ENCODE measurements at places on chromosomes 3 and 15.

DNA sequence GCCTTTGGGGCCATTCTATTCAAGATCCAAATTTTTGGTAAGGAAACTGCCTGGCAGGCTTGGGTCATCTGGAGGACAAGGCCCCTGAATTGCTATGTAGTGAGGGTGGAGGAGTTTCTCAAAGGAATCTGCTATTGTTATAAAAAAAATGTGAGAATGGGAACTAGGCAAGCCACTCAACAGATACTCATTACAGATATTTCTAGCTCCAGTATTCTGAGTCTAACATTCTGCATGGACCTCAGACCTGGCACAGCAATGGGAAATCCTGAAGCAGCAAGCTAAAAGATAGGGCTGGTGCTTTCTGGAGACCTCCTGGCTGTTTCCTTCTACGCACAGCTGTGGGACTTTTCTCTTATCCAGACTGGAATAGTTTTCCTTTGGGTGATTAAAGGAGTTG is 430.7 kb upstream of the RBMS3 start:
- DNase-seq, result peak; percentile 89

- DNase-seq, result no peak
Observed at GRCh38 chr3:125317761-125318160, 57.4 kb downstream of the ZNF148 start.

DNA sequence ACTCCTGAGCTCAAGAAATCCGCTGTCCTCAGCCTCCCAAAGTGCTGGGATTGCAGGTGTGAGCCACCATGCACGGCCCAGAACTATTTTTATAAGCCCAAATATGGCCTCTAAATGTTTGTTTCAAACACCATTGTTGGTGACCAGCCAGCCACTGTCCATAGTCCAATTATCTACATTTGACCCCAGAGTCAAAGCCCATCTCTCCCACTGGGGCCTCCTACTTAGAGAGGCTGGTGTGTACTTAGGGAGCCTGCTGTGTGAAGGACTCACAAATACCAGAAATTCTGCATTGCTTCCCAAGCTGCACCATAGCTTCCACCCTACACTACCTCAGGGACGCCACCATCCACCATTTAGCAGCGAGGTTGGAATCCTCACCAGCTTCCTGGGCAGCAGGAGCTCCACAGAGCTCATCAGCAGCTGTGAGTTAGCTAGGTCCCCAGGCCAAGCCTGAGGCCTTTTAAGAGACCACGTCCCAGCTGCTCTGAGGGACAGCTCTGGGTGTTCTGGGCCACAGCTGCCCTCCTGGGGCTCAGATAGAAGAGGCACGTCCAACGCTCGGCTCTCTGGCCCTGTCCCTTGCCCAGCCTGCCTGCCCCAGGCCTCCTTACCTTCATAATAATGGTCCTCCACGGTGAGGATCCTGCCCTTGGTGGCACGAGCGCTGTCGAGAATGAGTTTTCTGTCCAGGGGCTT is 29.5 kb downstream of the TKT start:
- no peak for DNase-seq

DNA sequence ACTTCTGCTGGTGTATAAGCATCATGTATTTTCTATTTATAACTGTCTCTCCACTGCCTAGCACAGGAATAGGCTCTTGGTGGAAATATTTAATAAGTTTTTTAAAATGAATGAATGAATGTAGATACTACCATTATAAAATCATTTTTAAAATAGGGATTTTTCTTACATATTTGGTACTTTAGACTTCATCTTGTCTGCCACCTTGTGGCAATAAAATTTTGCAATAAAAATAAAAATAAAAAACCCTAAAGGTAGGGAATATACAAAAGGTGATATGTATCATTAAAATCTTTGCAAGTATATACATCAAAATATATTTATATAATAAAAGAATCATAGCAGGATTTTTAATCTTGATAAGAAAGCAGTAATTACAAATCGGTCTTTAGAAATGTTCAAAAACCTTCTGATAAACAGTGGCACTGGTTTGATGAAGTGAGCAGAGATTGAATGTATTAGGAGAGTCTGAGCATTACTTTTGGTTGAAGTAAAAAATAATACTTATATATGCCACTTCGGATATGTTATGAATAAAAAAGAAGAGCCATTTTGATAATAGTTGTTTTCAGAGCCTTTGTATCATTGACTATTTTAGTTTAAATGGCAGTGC is 95.2 kb downstream of the SPATA16 start:
- no peak for DNase-seq

DNA sequence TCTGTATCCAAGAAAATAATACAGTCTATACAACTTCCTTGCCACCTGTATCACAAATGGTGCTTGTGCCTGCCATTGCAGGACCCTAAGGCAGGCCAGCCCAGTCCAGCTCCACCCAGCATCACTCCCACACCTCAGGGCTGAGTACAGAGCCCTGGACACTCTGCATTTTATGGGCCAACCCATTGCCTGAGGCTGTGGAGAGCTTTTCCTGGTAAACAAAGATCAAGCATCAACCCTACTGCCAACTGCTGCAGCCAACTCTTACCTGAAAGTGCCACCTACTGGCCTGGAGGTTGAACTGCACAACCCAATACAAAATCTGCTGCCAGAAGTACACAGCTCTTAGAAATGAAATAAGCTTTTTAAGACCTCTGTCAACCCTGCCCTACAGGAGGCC is 1082.2 kb downstream of the NAALADL2 start:
- DNase-seq, result no peak

GRCh38 chr15:57356636-57357035 is 19.7 kb upstream of the CGNL1 start:
- peak; percentile 42 for DNase-seq

- DNase-seq, result no peak
Observed at GRCh38 chr3:151135541-151136337, 50.3 kb downstream of the MED12L start.

- no peak for DNase-seq
Observed at GRCh38 chr3:194987571-194988494, 283.1 kb downstream of the XXYLT1 start.

DNA sequence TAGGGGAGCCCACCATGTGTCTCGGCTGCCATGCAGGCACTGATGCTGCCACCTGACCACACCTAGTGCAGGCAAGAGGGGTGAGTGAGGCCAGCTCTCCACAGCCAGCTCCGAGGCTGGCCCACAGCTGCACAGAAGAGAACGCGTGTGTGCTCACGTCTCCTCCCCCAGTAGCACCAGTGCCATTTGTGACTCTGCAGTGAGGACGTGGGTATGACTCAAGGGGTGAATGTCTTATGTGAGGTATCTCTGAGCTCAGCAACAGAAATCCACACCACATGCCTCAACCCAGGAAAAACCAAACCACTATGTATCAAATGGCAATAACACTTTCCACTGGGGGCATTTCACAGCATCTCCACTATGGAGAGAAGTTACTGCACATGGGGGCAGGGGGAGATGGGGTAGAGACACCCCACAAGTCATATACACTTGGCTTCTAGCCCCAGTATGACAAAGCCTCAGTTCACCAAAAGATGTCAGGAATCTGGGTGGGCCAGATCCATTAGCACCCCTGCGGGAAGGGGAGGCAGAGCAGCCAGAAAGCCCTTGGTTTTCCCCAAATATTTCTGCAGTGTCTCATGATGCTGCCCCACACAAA is 87.6 kb downstream of the LRIG1 start:
- DNase-seq, result no peak

DNA sequence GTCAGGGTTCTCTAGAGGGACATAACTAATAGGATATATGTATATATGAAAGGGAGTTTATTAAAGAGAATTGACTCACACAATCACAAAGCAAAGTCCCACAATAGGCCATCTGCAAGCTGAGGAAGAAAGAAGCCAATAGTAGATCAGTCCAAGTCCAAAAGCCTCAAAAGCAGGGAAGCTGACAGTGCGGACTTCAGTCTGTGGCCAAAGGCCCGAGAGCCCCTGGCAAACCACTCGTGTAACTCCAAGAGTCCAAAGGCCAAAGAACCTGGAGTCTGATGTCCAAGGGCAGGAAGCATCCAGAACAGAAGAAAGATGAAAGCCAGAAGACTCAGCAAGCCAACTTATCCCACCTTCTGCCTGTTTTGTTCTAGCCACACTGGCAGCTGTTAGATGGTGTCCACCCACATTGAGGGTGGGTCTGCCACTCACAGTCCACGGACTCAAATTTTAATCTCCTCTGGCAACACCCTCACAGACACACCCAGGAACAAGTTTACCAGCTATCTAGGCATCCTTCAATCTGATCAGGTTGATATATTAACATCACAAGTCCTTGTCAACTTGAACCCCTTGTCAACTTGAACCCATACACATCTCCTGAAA is 54.2 kb upstream of the ACAD9 start:
- DNase-seq, result no peak

DNA sequence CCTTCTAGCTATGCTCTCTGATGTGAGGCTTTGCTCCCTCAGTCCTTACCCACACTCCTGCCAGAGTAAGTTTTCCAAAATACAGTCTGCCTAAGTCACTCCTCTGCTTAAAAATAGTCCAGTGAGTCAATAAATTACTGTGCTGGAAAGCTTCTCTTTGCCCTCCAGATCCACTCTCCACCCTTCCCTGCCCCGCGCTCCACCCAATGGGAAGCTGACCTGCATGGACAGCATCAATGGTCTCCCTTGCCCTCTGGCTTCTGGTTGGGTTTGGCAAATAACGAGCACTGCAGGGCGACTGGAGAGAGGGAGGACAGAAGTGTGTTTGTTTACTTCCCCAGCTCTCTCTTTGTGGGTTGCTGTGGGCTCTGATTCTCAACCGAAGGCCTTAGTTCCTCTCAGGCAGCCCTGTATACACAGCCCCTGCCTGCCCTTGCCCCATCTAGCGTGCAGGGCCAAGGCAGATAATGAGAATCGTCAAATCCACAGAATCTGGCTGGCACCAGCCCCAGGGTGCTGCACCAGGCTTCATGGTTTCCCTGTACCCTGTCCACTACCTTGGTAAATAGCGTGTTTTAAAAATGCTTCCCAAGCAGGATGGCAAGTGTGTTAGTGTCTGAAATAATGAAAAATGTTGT is 110.4 kb downstream of the ADAMTSL3 start:
- no peak for DNase-seq

- peak; percentile 67 for DNase-seq
Observed at GRCh38 chr15:90665288-90666134, 51.6 kb upstream of the BLM start.

GRCh38 chr15:82950746-82951370 is 1.7 kb downstream of the HOMER2 start:
- no peak for DNase-seq

DNA sequence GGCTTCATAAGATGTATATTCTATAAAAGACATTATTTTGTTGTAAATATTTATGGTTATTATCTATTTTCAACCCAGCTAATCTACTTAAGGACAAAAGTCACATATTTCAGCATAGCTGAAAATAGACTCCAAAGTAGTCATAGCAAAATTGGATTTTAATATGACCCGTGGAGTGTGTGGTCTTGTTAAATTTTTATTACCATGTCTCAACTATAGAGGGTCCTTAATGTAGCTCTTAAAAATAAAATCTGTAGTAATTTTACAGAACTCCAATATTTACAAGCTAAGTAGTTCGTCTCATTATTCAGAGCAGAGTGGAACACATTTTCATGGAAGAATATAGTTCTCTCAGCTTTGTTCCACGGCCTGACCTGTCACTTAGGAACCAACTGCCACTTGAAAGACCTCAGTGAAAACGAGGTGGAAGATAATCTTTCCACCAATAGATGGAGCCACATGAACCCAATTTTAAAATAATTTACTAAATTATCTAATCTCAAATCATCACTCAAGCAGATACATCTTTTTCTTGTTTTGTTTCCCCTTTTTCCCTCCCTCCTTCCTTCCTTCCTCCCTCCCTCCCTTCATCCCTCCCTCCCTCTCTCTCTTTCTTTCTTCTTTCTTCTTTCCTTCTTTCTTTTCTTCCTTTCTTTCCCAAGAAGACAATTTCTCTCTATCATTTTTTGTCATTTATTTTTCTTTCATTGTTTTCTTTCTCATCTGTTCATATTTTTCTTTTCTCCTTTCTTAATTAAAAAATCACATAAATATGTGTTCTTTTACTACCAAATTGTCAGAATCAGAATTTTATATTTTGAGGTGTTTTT is 97.2 kb downstream of the CLDN1 start:
- no peak for DNase-seq

- no peak for DNase-seq
Observed at GRCh38 chr3:66582721-66583423, 82.0 kb upstream of the LRIG1 start.

DNA sequence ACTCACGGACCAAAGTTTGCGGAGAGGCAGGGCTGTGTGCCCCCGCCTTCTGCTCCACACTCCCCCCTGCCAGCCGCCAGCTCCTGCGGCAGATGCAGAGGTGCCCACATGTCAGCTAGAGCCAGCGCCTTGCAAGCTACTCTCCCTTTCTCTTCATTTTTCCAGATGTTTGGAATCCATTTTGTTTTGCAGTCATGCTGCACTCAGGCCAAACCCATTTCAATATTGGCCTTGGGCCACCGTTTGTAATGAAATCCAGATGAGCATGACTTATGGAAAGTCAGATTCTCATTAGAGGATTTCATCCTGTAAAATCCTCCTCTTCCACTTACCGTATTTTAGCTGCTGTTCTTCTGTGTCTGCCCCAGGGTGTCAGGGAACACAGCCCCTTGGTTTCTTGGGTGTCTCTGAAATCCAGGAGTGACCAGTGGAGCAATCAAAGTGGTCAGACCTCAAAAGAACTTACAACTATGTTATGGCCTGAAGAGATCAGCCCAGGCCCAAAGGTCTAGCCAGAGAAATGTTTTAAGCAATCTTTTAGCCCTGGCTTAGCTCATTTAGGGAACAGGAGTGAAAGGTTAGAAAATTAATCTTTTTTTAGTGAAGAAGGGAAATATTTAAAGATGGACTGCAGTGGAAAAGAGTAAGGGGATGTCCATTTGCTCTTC is 65.8 kb downstream of the AAGAB start:
- no peak for DNase-seq

DNA sequence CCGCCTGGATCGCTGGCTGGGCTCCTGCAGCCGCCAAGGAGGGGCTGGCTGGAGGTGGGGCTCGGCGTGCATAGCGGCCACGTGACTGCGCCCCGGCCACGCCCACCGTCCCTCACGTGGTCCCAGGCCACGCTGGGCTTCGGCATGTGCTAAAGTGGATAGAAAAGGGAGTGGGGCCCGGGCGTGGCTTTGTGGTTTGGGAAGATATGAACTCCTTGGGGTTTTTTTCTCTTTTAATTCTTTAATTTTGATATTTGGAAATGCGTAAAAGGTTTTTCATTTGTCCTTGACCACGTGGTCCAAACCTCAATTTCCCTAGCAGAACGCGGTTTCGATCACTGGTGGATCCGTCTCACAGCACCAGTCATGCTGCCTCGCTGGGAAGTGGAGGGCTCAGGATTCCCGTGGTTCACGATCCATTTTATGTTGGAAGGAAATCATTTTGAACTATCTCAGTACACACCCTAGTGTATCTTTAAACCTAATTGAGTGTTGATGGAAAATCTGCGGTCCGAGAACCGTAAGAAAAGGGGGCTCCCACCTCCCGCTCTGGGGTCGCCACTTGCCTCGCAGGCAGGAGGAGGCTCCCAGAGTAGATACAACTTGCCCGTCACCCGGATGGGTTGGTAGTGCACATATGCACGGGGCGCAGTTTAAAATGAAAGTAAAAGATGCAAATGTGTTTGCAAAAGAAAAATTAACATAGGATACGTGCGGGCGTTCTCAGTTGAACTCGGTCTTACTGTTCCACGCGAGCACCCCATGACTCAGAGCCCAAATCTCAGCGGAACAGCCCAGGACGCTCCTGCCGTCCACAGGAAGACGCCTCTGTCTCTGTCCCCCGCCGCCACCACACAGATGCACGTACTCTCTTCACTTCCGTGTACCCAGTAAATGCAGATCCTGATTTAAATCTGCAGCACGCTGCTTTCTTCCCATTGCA is 141.9 kb downstream of the PGPEP1L start:
- DNase-seq, result peak; percentile 87

- no peak for DNase-seq
Observed at GRCh38 chr3:126494970-126495230, 19.2 kb upstream of the ZXDC start.

- peak; percentile 70 for DNase-seq
Observed at GRCh38 chr3:11661827-11662226, 18.1 kb upstream of the VGLL4 start.

Data from NCI-H226 (cell line).